Stimulated activated CD4-positive, alpha-beta T cell treated with anti-CD3 and anti-CD28 coated beads, Interleukin-2, amount 100 ng/mL, for 4 hours (primary cell): ENCODE measurements at places on chromosomes 6 and 20.

GRCh38 chr6:134599079-134599478 is 281.2 kb upstream of the SGK1 start:
- DNase-seq = no peak

DNA sequence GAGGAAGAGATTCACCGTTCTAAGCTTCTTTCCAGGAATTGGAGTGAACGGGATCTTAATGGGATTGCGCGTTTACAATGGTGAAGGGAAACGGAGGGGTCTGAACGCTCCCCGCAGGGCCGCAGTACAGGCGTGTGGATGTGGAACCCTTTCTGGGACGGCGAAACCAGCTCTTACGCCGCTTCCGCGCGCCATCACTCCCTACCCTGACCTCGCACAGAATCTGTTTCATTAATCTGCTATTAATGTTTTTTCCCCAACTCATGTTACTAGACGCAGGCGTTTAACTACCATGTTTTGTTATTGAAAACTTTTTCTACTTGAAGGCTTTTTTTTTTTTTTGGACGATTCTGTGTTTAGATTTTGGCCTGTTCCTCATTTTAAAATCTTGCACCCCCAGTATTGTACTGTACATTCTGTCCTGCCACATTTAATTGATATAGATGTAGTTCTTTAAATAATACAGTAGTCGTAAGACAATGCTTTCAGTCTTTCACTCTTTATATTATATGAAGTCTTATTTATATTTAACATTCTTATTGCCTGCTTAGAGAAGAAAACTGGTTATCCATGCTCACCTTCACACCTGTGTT is 696 bp upstream of the SUPT3H start:
- no peak for DNase-seq

- no peak for DNase-seq
Observed at GRCh38 chr20:37531856-37532255, 4.2 kb upstream of the BLCAP start.

DNA sequence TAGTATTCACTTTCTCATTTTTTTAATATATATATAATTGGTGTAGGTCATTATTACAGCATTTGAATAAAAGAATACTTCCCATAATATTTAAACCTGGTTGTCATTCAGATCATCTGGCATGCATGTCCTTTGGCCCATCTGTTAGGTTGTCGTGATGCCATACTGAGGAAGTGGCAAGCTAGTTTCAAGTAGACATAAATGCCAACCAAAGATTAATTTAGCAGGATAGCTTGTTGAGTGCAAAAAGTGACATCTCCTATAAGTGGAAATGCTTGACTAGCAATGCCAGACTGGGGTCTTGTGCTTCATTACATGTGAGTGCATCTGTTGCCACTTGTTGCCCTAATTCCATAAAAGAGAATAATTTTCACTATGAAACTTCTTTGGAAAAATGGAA is 1044.7 kb downstream of the GRIK2 start:
- DNase-seq = no peak

- DNase-seq = no peak
Observed at GRCh38 chr20:20412750-20413149, 44.8 kb downstream of the INSM1 start.

GRCh38 chr6:162058281-162058875 is 669.2 kb downstream of the PRKN start:
- no peak for DNase-seq

DNA sequence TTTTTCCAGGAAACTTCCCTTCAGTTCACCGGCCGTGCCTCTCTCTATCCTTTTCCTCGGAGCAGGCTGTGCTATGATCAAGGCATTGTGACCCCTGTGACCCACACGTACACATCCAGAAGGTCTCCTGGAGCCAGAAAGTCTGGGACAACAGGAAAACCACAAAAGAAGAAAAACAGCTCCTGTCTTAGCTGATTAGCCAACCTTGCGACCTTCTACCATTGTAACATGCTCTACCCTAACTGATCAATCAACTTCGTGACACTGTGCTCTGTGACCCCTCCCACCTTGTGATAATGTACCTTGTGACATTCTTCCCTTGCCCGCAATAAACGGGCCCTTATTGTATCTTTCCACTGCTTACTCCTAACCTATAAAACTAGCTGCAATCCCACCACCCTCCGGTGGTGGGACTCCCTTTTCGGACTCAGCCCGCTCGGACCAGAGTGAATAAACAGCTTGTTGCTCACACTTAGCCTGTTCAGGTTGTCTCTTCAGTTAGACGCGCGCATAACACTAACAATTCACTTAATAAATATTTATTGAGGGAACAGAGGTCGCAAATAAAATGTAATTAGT is 24.2 kb downstream of the ZNF311 start:
- no peak for DNase-seq

DNA sequence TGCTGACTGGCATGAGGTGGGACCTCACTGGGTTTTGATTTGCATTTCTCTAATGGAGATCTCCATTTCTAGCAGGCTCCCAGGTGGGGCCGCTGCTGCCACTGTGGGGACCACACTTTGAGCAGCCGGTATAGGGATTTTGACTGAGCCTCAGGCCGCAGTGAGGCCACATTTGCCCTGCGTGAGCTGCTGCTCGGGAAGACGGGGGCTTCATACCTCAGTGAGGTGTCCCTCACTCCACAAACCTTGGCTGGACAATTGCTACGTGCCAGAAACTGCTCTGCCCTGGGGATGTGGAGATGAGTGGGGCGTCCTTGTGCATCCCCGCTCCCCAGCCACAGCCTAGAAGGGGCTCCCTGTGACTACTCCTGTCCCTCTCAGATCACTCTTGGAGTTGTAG is 134.3 kb downstream of the ANKRD60 start:
- DNase-seq = no peak

DNA sequence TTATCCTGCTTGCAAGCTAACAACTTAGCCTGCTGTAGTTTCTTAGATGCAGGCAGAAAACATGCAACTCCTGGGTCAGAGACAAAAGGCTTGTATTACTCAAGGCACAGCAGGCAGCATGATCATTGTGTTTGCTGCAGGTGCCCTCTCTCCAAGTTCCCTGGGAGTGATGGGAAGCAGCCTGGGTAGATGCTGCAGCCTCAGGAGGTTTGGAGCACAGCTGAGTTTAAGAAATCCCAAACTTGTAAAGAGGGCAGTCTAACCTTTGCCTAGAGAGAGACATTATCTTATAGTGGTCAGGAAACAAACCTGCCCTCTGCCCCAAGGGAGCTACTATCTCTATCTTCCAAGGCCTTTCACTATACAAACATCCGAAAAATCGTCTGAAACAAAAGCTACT is 61.1 kb downstream of the PFDN4 start:
- no peak for DNase-seq

DNA sequence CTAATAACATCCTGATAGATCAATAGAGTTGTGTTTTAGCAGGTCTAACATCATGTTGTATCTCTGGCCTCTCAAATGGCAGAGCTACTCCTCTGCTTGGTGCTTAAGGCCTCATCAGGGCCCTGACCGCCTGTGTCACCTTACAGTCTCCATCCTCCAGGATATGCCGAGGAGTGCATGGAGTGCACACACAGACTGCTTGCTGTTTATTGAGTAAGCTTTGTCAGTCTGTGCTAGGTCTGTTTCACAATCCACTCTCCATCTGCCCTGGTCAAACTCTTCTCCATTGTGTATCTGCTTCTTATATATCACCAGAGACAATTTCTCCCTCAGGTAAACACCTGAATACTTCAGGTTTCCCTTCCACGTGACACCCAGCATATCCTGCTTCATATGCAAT is 136.1 kb downstream of the SLC24A3 start:
- DNase-seq = no peak
